ENCODE measurements at places on chromosomes 5 and 9.
A peak's percentile ranks its signal among the peaks of the same experiment; 100 is the strongest.

DNA sequence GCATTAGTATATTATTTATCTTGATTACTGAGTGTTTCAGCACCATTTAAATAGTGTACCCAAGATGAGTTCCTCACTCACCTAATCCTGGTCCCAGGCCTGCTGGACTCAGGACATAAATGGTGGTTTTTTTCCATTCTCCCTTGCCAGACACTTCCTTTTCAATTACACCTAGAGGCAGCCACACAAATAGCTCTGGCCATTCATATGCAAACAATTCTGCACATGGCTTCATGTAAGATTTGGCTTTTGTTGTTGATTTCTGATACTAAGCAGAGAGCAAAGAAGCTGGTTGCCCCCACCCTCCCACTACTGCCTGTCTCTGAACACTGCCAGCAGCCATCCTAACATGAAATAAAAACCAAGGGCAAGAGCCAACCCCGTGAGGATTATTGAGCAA, 180.4 kb downstream of the SEMA5A start:
- DNase-seq: no peak

DNA sequence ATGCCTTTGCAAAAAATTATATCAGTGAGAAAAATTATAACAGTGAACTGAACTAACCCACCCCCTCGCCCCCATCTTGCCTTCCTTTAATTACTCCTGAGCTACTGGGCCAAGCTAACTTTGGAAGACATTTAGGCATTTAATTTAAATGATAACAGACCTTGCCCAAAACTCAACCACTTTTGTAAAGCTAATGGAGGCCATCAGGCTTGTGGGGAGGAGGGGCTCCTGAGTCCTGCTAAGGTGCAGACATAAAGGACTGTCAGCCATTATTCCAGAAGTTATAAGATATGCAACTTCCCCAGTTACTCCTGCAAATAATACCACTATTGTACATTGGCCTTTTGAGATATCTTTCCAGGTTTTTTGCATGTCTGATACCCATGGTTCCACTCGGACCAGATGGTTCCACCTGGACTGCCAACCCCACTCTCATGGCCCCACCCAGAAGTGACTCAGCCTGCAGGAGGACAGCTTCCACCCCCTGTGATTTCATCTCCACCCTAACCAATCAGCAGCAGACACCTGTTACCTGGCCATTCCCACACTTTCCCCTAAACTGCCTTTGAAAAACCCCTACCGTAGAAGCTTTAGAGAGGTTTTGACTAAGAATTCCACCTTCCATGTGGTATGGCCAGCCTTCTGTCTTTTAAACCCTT, 805.4 kb upstream of the CDH6 start:
- no peak for DNase-seq

- no peak for DNase-seq
These were observed 234.2 kb upstream of the ADAMTS16 start for GRCh38 chr5:4905674-4906520.

GRCh38 chr5:76958991-76959767, 6.3 kb downstream of the CRHBP start:
- no peak for DNase-seq

DNA sequence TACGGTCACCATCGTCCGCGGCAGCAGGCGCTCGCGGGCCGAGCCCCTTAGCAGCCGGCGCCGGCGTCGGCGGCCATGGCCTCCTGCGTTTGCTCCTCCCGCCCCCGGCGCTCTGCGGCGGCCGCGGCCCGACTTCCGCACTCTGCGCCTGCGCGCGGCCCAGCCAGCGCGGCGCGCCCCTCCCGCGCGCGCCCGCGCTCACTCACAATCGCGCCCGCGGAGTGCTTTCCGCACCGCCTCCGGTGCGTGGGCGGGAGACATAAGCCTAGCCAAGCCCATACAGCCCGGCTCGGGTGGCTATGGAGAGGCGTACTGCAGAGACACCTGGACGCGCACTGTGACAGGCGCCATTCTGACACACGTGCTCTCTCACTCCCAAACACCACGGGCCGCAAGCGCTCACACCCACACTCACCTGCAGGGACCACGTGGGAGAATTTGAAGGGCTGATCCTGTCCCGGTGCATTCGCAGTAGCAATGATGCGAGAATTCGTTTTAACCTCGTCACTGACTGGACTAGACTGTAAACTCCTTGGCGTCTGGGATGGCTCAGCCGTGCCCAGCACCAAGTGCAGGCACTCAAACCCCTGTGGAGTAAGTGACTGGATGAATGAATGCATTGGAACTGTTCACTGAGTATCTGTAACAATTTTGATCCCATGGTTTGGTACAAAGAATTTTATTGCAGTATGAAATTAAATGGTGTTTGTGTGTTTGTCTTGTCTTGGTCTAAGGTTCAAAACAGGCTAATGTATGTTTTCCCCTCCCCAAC, at the start of gene RNF145:
RNF145 (minus strand) TSS at position 116 of the 772 bp plus-strand sequence. CDS start 5,936 bp downstream, outside the sequence.
- peak; percentile 91 for DNase-seq

DNA sequence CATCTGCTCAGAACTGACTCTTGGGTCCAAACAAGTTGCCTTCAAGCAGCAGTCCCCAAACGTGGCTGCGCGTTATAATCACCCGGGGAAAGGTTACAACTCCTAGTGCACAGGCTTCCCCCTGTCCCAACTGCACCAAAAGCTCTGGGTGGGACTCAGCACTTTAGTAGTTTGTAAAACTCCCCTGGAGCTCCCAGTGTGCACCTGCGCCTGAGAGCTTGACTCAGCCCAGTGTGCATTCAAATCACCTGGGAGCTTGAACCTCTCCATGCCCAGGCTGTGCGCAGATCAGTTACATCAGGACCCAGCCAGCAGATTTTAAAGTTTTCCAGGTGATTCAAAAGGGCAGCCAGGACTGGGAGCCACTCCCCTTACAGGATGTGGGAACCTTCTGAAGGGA, 151.4 kb downstream of the COL23A1 start:
- no peak for DNase-seq

GRCh38 chr5:68545636-68546295, 330.2 kb downstream of the PIK3R1 start:
- no peak for DNase-seq

- DNase-seq: no peak
These were observed 4.2 kb downstream of the SLC1A3 start for GRCh38 chr5:36610621-36611020.

- no peak for DNase-seq
These were observed 143.6 kb downstream of the LHFPL2 start for GRCh38 chr5:78504704-78505677.

GRCh38 chr9:82993856-82994605, 68.9 kb downstream of the RASEF start:
- no peak for DNase-seq

- no peak for DNase-seq
These were observed 258.4 kb downstream of the FER start for GRCh38 chr5:109006129-109006528.

GRCh38 chr9:14913366-14913765, 3.1 kb upstream of the FREM1 start:
- no peak for DNase-seq

GRCh38 chr9:132800038-132800648, 77.9 kb downstream of the AK8 start:
- DNase-seq: peak; percentile 36

GRCh38 chr5:142465476-142465875, 140.7 kb upstream of the SPRY4 start:
- no peak for DNase-seq

DNA sequence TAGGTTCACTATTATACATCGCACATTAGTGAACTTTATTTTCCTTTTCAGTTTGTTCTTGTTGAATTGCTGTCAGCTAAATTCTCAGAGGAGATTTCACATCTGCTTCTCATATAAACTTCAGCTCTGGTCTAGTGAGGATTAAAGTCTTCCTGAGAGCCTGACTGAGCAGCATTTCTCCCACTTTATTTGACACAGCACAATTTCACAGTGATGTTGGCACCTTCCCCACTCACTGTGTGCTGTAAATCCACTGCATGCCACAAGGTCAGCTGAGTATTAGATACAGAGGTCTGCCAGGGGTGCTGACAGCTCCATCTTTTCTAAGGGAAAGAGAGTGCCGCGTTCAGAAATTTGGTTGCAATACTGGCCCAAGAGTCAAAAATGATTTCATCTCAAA, 567.4 kb downstream of the PRR16 start:
- no peak for DNase-seq

GRCh38 chr5:72472031-72472430, 35.2 kb downstream of the ZNF366 start:
- DNase-seq: no peak
